ENCODE measurements at places on chromosomes 4 and X. TPM values are rescaled to one million over a fixed set of nuclear protein-coding genes. Genes with fewer than 3 reads are reported as not detected.

The UGT2B10 gene
- not detected for total RNA-seq

DNA sequence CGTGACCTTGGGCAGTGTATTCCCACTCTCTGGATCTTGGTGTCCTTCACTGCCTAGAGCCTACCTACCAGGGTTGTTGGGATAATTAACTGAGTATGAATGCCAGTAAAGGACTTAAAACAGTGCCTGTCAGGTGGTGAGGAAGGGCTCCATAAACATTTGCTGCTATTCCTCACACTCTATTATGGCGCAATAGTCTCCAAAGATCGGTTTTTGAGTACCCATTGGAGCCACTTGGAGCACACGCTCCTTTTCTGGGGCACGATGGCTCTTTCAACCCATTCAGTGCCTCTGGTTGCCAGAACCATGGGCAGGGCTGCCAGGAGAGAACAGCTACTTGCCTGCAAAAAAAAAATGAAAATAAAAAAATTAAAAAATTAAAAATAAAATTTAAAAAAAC is 296.6 kb upstream of the PPARGC1A start:
- H3K27me3 ChIP-seq = no peaks in the 10 kb centered on the region
- no peak for DNase-seq
- no peak overlapping the region for H3K4me3 ChIP-seq
- H3K27ac ChIP-seq = no peak overlapping the region
- no peaks in the 10 kb centered on the region for H3K4me1 ChIP-seq

- no peak overlapping the region for H3K4me3 ChIP-seq
- H3K27ac ChIP-seq = no peak overlapping the region
- H3K36me3 ChIP-seq = no peaks in the 10 kb centered on the region
- H3K4me1 ChIP-seq = no peaks in the 10 kb centered on the region
- DNase-seq = no peak
- peaks cover 20% of the 10 kb centered on the region for H3K27me3 ChIP-seq
Measured at GRCh38 chr4:107843391-107843790, 18.7 kb downstream of the SGMS2 start.

DNA sequence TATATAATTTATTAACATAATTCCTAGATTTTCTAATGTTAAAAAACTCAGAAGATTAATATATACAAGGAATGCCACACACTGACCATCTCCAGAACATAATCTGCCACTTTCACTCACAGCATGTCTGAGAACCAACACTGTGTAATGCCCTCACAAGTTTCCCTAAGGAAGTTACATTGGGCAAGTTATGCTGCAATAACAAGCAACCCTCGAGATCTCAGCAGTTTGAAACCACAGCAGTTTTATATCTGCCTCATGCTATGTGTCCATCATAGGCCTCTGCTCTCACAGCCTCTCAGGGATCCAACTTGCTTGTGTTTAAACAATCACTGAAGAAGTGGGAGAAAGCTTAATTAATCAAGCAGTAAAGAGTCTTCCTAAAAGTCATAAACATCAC is 250.0 kb upstream of the SLC7A11 start:
- H3K27me3 ChIP-seq = no peaks in the 10 kb centered on the region
- H3K36me3 ChIP-seq = no peaks in the 10 kb centered on the region
- no peak overlapping the region for H3K27ac ChIP-seq
- no peaks in the 10 kb centered on the region for H3K4me1 ChIP-seq
- H3K4me3 ChIP-seq = no peak overlapping the region

DNA sequence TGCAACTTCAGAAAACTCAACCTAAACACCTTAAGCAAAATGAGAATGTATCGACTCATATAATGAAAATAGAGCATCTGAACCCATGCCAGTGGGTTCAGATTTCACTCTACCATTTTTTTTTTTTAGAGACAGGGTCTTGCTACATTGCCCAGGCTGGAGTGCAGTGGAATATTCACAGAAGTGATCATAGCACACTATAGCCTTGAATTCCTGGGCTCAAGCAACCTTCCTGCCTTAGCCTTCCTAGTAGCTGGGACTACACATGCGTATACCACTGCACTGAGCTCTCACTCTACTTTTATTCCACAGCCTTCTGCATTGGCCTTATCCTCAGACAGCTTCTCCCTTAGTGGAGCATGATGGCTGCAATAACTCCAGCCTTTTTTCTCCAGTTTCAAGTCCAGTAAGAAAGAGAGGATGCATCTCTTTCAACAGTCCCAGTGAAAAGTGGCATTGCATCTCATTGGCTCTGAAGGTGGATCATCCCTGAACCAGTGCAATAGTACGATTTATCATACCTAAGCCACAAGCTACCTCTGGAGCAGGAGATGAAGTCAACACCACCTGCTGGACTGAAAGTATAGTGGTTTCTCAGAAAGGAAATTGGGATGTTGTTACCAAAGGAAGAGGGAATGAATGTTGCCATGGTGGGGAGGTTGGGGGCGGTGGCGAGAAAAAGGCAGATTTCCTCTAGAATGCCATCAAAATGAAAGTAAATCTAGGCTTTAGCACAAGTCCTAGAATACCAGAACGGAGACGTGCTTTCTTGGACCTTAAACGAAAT is 2.0 kb upstream of the SOD3 start:
- H3K27ac ChIP-seq = no peak overlapping the region
- no peak overlapping the region for H3K4me3 ChIP-seq
- DNase-seq = no peak
- no peaks in the 10 kb centered on the region for H3K4me1 ChIP-seq
- peaks cover 6% of the 10 kb centered on the region for H3K27me3 ChIP-seq

The UGT2A1 gene
- total RNA-seq = not detected

The MAGEC2 gene
- total RNA-seq = not detected

GRCh38 chrX:123277821-123278220 is 93.7 kb downstream of the GRIA3 start:
- H3K27me3 ChIP-seq = no peaks in the 10 kb centered on the region
- H3K4me3 ChIP-seq = no peak overlapping the region
- no peak overlapping the region for H3K27ac ChIP-seq
- no peaks in the 10 kb centered on the region for H3K4me1 ChIP-seq
- no peak for DNase-seq

Data from activated CD8-positive, alpha-beta T cell treated with anti-CD3 and anti-CD28 coated beads, Interleukin-2, amount 10 ng/mL, durations not matched to agents 7 days and 5 days (primary cell).